Left ventricle myocardium superior (tissue), 1 donor: ENCODE measurements at places on chromosomes 11 and 22. TPM values are rescaled to one million over a fixed set of nuclear protein-coding genes. Genes with fewer than 3 reads are reported as not detected.

Gene IGF2
- total RNA-seq, result 88.2 TPM

Gene TIGD3
- 0.97 TPM for total RNA-seq

Gene TUB
- 22.3 TPM for total RNA-seq

Gene CCDC73
- not detected for total RNA-seq

Gene ACR
- total RNA-seq, result not detected

Gene CSF2RB
- total RNA-seq, result 3.2 TPM

Gene LIPT2
- 1.7 TPM for total RNA-seq

Gene SAA2
- 2.8 TPM for total RNA-seq
